Spinal cord (tissue), 10 donors: ENCODE measurements at places on chromosomes 6 and 20. TPM values are rescaled to one million over a fixed set of nuclear protein-coding genes. Genes with fewer than 3 reads are reported as not detected.

DNA sequence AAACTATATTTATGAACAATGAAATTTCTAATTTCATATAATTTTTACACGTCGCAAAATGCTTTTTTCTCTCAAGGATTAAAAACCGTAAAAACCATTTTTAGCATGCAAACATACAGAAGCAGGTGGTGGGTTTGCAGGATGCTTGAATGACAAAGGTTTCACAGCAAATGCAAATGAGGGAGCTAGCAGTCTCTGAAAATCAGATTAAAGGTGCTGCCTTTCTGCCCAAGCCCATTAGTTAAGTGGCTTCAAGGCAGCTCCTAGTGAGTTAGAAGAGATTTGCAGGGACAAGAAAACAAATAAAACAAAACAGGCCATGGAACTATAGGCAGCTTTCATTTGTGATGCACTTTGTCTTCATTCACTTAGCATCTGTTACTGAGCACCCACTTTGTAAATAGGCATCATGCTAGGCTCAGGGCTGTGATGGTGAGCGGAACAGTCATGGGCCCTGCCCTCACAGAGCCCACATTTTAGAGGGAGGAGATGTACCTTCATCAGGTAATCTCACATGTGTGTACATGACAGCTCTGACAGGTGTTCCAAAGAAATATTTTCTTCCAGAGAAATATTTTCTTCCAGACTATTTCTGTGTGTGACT lies 29.5 kb downstream of the NAPB start:
- no peak for DNase-seq

Gene HLA-G
- 7.6 TPM for polyA plus RNA-seq

Gene COL11A2
- polyA plus RNA-seq = 10.4 TPM

Gene FERMT1
- polyA plus RNA-seq = 6.8 TPM

- peak; percentile 51 for DNase-seq
Measured at GRCh38 chr6:162140251-162140852, 587.2 kb downstream of the PRKN start.

DNA sequence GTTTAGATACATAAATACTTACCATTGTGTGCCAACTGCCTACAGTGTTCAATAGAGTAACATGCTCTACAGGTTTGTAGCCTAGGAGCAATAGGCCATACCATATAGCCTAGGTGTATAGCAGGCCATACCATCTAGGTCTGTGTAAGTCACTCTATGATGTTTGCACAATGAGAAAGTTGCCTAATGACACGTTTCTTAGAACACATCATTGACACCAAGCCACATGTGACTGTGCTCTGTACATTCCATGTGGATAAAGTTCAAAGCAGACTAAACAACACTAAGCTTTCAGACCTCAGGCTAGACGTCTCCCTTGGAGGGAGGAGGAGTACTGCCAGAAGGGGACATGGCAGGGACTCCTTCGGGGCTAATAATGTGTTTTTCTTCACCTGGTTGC lies 93.6 kb downstream of the KIF16B start:
- DNase-seq = no peak

- DNase-seq = no peak
Measured at GRCh38 chr6:128252341-128253176, 267.8 kb downstream of the PTPRK start.

DNA sequence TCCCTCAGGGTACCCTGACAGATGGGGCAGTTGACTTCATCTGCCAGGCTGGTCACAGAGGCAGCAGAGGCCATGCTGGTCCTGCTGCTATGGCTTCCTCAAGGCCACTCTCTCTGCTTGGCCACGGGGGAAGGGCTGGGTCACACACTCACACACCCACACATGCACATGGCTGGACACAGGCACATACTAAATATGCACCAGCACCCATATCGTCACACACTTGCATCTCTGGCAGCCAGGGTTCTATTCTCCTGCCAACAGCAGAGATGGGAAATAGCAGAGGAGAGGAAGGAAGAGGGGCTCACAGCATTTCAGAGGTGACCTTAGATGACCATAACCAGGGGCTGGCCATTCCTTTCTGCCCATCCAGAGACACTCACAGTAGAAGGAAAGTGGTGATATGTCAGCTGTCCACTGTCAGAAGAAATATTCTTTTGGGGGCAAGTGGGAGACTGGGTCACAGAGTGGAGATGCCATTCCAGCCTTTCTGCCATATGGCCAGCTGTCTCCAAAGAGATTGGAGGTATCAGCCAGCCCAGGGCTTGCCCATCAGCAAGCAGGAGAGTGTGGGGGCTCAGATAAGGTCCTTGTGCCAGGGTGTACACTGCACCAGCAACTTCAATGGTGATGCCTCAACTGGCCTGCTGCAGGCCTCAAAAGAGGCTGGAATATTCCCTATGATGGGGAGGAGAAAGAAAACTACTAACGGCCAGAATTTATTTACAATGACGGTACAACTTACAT lies at the start of gene TRIM10:
TSS of gene TRIM10 (minus strand) at position 427 of the 747 bp plus-strand sequence. CDS start at position 74, 353 bp downstream.
- no peak for DNase-seq

DNA sequence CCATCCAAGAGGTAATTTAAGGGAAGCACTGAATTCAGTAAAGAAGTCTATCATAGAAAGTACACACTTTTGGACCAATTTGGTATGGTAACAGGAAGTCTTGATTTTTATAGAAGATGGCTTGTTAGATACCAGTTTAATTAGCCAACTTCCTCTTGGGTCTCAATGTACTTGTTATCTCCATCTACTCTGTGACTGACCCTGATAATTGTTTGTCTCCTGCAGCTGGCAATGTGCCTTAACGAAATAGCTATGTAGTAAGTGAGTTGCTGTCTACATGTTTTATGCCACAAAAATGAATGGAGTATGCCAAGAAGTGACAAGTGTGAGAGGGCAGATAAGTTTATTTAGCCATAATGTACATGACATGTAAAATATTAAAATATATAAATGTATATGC lies 410.5 kb upstream of the MAN1A1 start:
- DNase-seq = no peak

- no peak for DNase-seq
Measured at GRCh38 chr20:7696311-7696710, 243.9 kb downstream of the HAO1 start.

DNA sequence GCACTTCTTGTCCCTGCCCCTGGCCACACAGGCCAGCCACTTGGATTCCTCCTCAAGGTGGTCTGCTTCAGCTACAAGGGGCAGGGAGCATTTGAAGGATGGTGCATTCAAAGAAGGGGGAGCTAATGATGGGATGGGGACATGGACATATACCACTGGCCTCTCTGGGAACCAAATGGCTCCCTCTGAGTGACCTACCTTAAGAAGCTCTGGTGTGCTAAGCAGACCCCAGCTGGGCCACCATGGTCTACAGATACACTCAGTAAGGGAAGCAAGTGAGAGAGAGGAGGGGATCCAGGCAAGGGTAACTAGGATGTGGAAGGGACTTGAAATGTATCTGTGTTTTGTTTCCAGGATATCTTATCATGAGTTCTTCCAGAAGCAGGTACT lies 62.4 kb downstream of the TTI1 start:
- DNase-seq = no peak

DNA sequence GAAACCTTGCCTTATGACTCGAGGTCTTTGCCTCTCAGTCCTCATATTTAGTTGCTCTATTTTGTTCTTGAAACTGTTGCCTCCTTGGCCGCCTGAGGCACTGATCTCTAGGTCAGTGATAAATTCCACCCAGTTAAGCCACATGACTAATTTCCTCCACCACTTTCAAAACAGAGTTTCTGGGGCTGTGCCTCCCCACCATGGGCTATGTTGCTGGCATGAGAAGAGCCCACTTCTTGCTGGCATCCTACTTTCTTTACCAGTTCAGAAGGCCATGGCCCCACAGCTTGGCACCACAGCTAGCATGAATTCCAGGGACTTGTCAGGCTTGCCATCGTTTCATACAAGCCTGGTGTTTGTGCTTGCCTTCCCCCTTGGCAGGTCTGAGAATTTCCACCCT lies 361.4 kb upstream of the JAG1 start:
- no peak for DNase-seq

GRCh38 chr6:149305372-149305771 lies 12.1 kb upstream of the TAB2 start:
- DNase-seq = no peak

DNA sequence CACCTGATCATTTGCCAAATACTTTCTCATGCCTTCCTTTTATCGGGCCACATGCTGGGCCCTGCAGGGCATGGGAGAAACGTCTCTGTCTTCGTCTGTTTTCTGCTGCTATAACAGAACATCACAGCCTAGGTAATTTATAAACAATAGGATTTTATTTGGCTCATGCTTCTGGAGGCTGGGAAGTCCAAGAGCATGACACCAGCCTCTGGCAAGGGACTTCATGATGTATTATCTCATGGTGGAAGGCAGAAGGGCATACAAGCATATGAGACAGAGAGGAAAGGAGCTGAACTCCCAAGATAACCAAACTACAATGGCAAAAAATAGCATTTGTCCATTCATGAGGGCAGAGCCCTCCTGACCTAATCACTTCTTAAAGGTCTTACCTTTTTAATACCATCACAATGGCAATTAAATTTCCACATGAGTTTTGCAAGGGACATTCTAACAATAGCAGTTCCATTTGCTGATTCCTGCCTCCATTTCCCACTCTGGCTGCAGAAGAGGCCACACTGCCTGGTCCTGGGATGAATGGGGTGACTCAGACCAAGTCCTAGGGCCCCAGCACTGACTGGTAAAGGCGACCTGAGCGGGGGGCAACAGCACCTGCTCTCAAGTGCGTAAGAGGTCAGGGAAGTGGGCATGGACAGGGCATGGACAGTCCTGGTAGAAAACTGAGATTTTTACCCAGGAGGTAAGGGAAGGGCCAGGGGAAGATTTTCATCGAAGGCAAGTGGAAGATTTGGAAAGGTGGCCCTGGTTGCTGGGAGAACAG lies 5.1 kb upstream of the ZBP1 start:
- DNase-seq = no peak

DNA sequence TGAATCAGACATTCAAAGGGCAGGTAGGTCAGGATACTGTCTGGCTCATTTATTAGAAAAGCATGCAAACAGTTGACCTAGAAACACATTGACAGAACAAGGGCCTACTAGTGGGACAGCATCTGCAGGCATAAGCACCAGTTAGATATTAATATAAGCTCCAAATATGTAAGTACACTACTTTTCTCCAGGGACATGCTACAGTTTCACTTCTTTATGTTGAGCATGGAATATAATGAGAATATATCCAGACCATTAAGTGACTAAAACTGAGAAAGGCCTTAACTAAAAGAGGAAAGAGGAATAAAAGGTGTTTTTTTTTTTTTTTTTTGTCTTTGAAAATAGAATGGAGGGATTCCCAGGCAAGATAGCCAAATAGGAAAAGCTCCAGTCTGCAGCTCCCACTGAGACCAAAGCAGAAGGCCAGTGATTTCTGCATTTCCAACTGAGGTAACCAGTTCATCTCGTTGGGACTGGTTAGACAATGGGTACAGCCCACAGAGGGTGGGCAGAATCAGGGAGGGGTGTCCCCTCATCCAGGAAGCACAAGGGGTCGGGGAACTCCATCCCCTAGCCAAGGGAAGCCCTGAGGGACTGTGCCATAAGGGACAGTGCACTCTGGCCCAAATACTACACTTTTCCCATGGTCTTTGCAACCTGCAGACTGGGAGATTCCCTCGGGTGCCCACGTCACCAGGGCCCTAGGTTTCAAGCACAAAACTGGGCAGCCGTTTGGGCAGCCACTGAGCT lies 251.6 kb downstream of the PHF3 start:
- DNase-seq = no peak

DNA sequence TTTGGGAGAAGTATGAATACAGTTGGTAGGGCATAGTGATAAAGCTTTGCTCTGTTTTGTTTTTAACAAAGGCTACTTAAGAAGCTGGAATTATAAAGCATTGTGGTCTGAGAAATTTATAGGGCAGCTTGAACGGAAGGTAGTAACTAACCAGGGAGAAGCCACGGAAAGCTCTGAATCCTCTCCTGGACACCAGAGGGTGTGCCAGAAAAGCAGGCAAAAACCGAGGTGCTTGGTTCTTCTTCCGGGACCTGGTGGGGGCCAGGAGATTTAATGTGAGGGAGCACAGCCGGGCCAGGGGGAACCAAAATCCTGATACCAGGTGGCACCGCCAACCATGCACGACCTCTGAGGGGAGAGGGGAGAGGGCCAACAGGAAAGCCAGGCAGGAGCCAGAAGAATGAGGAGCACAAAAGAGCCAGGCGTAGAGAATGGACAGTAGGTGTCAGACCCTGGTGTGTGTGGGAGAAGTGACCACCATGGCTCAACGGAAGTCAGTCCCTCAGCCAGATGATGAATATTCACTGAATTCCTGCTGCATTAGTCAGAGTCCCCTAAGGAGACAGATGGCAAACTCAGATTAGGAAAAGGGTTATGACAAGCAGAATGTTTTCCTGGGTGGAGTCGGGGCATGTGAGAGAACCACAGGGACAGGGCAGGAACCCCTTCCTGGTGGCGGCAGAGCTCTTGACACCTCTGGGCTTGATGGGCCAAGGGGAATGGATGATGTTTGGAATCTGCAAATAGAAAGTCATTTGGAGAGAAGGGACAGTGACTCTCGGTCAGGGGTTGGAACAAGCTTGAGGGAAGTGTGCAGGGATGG lies 262.3 kb downstream of the ZNF217 start:
- no peak for DNase-seq

GRCh38 chr6:111041917-111042316 lies 45.4 kb upstream of the SLC16A10 start:
- DNase-seq = no peak

Gene PHACTR2
- polyA plus RNA-seq = 10.7 TPM

DNA sequence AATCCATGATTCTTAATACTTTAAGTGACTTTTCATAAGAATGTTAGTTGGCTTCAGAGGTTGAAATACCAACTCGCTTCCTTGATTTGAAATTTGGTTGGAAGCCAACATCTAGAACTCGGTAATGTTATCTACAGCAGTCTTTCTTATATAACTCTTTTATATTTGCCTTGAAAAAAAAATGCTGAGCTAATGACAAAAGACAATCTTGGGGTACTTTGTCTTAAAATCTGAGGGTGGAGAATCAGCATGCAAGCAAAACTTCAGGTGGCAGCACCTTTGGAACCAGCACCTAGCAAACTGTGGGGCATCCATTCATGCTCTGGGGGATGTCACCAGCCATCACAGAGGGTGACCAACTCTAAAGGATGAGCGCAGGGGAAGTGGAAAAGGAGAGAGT lies 76.3 kb downstream of the PDE10A start:
- DNase-seq = no peak

Gene IL22RA2
- polyA plus RNA-seq = not detected

DNA sequence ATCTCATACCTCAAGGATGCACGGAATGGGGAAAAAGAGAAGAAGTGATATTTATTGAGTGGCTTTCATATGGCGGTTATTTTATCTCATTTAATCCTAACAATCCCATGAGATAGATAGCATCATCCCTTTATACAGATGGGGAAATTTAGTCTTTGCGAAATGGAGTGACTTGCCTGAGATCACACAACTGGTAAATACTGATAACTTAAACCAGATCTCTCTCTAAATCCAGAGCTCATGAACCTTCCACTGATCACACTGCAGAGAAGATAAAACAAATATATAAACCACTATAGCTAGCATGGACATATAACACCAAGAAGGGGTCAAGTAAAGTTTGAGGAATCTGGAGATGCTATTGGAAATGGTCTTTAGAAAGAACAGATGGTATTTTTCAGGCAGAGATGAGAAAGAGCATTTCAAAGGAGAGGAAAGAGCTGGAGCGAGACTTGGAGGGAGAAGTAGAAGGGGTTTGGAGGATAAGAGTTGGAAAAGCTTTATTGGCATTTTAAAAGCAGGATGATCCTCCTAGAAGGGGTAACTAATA lies 139.8 kb upstream of the TNFAIP3 start:
- no peak for DNase-seq
